ENCODE measurements at places on chromosomes 7 and 10. TPM values are rescaled to one million over a fixed set of nuclear protein-coding genes. Genes with fewer than 3 reads are reported as not detected.
A peak's percentile ranks its signal among the peaks of the same experiment; 100 is the strongest.

Gene HOXA10
- total RNA-seq, result not detected

Gene DOCK1
- 39.0 TPM for total RNA-seq

Gene CYREN
- total RNA-seq, result 27.3 TPM

Gene FAM13C
- 15.7 TPM for total RNA-seq

Gene INSYN2A
- 1.1 TPM for total RNA-seq

Gene CARD11
- total RNA-seq, result 16.8 TPM

Gene AZGP1
- 2.3 TPM for total RNA-seq

- DNase-seq, result peak; percentile 92
Measured at GRCh38 chr10:125159932-125160855, at the start of gene CTBP2. CTBP2 (minus strand) TSS chr10:125160563.

GRCh38 chr7:57305192-57305748, 144.7 kb upstream of the ZNF716 start:
- DNase-seq, result no peak

- no peak for DNase-seq
Measured at GRCh38 chr10:1050145-1050544, 1.2 kb upstream of the IDI1 start.

DNA sequence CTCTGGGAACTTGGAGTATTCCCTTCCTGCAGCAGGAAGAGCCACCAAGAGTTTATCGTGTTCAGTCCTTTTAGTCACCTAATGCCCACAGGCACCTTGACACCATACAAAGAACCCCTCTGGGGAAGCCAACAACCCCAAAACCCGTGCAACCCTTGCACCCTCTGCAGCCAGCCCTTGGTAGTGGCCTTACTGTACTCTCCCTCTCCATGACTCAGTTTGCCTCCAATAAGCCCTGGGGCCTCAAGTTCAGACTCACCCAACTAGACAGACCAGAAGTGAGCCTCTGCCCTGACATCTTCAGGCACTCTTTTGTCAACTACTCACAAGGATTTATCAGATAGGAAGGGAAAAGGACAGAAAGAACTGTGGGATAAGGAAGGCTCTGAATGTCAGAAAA, 30.9 kb downstream of the KCNMA1 start:
- DNase-seq, result no peak

DNA sequence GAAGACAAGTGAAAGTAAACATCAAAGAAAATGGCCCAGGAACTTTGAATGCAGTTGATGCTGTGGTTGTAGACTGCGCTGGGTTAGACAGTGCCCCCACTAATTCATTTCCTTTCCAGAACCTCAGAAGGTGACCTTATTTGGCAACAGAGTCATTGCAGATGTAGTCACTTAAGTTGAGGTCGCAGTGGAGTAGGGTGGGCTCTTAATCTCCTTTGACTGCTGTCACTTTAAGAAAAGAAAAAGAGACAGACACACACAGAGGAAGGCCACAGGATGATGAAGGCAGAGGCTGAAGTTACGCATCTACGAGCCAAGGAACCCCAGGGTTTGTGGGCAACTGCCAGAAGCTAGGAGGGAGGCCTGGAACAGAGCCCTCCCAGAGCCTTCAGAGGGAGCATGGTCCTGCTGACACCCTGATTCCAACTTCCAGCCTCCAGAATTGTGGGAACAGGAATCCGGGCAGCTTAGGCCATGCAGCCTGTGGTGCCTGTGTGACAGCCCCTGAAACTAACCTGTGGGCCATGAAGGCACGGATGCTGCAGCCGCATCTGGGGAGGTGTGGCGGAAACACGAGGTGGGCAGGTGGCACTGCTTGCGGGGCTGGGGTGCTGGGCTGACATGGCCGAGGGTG, 107.6 kb downstream of the PRKAG2 start:
- peak; percentile 48 for DNase-seq

GRCh38 chr7:72793791-72794190, 34.2 kb downstream of the TYW1B start:
- DNase-seq, result no peak

- peak; percentile 76 for DNase-seq
Measured at GRCh38 chr7:148941598-148942275, 57.6 kb upstream of the EZH2 start.

GRCh38 chr7:12674861-12675260, 12.6 kb upstream of the ARL4A start:
- DNase-seq, result no peak

DNA sequence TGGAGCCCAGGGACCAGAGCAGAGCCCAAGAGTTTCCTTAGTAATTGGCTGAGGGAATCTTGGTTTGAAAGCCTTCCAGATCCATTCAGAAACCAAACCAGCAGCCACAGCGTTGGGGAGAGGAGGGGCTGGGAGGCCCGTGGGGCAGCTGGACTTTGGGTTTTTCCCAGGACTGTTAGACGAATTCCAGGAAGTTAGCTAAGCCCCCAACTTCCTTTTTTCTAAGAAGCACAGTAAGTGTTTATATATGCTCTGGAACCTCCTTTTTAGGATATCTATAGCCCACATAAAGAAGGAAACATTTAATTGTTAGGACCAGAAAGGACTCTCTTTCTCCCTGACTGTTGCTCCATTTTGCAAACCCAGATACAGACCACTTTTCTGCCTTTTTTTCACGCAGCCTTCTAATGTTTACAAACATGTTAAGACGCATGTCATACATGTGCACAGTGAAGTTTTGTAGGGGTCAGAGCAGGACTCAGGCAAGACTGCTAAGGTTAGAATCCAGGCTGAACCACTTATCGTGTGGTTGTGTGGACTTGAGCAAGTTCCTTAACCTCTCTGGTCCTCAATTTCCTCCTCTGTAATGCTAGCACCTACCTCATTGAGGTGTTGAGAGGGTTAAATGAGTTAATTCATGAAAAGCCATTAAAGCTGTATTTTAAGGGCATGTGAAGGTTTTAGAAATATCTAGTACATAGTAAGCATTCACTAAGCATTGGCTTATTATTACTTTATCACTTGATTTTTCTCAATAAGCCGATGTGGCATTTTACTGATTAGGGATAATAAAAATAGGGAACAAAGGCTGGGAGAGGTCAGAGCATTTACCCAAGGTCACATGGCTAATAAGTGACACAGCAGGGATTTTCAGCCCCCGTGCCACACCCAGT, 42.4 kb downstream of the TBATA start:
- peak; percentile 43 for DNase-seq

GRCh38 chr10:45428611-45429510, 54.8 kb downstream of the ALOX5 start:
- DNase-seq, result no peak

- DNase-seq, result no peak
Measured at GRCh38 chr7:37908221-37908788, 8.3 kb downstream of the SFRP4 start.

- no peak for DNase-seq
Measured at GRCh38 chr7:2051707-2052656, 180.8 kb downstream of the MAD1L1 start.

DNA sequence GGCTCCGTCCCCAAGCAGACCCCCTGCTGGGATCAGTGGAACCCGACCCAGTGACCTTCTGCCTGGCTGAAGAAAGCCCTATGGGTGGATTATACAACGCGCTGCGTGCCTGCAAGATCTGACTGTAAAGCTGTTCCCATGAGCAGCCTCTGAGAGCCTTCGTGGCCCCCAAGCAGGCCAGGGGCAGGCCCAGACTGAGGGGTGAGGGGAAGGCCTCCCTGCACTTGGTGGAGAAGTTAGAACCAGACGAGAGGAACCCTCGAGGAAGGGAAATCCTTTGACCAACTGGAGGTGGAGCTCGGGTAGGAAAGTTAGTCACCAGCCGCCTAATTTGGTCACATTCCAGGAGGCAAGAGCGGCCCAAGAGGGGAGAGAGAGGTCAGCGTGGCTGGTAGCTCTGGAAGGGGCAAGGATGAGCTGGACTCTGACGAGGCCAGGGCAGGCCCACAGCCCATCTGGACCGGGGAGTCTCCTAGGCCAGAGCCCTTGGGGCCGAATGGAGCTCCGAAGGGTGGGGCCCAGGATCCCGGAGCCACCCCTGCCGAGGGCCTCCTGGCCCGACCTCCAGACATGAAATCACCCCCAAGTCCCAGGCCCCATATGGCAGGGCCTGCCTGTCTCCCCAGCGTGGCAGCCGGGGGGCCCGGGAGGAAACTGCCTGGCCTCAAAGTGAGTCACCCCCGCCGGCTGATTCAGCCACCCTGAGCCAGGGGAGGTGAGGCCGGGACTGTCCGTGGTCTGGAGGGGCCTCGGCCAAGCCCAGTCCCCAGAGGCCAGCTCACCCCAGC, 23.3 kb upstream of the PDGFA start:
- peak; percentile 83 for DNase-seq

DNA sequence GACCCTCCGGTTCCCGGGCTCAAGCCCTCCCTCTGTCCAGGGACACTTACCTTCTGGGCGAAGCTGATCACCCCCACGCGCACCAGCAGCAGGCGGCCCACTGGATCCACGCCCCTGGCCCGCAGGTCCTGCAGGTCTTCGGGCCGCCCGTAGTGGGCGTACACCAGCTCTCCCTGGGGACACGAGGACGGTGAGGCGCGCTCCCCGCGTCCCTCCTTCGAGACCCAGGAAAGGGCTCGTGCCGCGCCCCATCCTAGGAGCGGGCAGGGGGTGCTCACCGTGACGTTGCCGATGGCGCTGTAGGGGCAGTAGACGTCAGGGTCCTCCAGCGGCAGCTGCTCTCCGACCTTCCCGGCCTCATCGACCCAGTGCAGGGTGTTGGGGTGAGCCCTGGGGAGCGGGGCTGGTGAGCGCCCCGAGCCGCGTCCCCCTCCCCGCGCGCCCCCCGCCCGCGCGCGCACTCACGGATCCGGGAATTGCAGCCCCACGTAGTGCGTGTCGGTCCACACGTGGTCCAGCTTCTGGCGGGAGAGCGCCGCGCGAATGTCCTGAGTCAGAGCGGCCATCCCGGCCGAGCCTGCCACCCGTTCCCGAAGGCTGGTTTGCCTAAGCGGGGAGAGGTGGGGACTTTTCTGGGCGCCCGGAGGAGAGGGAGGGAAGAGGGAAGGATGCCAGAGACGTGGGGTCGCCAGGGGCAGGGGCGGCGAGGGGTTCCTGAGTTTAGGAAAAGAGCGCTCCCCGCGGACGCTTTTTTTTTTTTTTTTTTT, 8.2 kb downstream of the TFR2 start:
- DNase-seq, result peak; percentile 88
